NCI-H69 (cell line): ENCODE measurements at places on chromosomes 3 and 15.

DNA sequence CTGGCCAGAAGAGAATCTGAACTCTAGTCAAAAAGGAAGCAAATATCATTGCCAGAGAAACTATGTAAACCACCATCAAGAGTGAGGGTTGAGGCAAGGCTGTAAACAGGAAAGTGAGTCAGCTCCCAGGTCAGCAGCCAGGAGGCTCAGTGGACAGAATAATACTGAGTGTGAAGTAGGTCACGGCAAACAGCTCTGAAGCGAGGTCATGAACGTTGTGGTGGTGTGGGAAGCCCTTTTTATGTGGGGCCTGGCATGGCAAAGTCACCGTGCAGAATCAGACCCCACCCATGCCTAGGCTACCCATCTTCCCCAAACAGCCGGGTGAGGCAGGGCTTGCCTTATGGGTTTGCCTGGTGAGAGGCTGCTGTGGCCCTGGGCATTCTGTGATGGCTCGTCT, 43.9 kb downstream of the THBS1 start:
- DNase-seq: no peak

DNA sequence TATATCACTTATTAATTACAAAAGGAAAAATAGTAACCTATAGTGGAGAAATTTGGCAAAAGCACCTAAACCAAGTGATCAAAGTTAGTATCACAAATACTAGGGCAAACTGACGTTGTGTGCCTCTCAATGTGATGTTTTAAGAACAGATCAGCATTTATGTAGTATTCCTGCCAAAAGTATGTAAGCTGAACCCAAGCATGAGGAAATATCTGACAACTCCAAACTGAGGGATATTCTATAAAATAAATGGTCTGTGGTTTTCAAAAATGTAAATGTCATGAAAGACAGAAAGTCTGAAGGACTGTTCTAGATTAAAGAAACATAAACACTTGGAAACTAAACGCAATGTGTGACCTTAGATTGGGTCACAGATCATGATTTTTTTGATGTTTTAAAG, 34.3 kb upstream of the PIK3CA start:
- no peak for DNase-seq

- DNase-seq: no peak
Measured at GRCh38 chr3:178482981-178483380, 53.3 kb upstream of the KCNMB2 start.

DNA sequence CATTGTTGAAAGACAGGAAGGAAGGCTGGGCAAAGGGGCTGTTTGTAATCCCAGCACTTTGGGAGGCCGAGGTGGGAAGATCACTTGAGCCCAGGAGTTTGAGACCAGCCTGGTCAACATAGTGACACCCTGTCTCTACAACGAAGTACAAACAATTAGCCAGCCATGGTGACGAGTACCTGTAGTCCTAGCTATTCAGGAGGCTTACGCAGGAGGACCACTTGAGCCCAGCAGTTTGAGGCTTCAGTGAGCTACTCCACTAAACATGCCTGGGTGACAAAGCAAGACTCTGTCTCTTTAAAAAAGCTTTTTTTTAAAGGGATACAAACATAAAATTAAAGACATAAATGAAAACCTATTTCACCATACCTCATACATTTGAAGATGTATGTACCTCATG, 11.1 kb downstream of the SERP1 start:
- DNase-seq: no peak

DNA sequence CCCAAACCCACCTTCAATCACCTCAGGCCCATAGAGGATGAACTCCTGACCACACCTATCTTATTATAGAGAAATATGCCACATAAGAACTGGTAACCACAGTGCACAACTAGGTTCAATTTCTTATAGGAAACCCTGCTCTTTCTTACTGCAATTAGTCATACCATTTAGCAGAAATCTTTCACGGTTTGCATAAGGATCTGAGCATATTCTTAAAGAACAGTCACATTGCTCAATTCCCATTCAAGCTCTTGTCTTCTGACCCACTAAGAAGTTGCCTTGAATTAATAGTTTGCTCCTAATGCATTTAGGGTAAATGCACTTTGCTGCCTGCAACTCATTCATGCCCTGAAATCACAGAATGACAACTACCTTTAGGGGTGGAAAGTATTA, 9.2 kb downstream of the ERC2 start:
- no peak for DNase-seq

- peak; percentile 64 for DNase-seq
Measured at GRCh38 chr15:90902840-90903732, at the start of gene MAN2A2. Gene MAN2A2 (plus strand): TSS chr15:90903302. CDS start chr15:90904208, 906 bp downstream.

DNA sequence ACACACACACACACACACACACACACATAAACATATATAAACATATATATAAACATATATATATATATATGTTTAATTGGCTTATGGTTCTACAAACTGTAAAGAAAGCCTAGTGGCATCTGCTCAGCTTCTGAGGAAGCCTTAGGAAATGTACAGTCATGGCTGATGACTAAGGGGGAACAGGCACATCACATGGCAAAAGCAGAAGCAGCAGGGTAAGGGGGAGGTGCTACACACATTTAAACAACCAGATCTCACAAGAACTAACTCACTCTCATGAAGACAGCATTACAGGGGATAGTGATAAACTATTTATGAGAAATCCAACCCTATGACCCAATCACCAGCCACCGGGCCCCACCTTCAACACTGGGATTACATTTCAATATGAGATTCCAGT, 922.9 kb downstream of the SI start:
- no peak for DNase-seq
